ENCODE measurements at places on chromosomes 1 and 21.

GRCh38 chr1:244751271-244751895 is 84.1 kb upstream of the COX20 start:
- no peak for DNase-seq

- no peak for DNase-seq
Measured at GRCh38 chr21:39612233-39613040, at the start of gene B3GALT5. Gene B3GALT5, plus strand, starts transcription at chr21:39612940. Its CDS starts 47,620 bp downstream, at chr21:39660560.

DNA sequence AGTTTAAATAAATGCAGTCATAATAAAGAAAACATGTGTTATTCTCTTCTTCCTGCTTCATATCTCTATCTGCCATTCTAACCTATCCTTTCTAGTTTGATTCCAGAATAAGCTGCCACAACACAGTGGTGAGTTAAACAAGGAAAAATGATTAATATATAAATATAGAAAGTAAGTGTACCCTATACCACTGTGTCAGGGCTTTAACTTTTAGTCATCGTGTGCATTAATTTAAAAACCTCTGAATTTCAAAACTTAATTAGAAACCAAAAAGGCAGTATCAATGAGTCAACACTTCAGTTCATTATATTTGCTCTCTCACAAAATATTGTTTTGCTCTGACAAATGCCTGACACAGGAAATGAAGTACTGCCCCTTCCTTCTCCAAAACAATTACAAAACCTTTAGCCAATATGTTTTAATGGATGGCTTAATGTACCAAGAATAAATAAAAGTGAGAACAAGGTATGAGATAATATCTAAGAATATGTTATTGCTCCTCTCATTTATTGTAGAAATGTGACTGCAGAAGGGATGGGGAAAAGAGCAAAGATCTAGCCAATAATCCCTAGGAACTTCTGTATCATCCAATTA is 634.8 kb downstream of the KCNT2 start:
- no peak for DNase-seq

DNA sequence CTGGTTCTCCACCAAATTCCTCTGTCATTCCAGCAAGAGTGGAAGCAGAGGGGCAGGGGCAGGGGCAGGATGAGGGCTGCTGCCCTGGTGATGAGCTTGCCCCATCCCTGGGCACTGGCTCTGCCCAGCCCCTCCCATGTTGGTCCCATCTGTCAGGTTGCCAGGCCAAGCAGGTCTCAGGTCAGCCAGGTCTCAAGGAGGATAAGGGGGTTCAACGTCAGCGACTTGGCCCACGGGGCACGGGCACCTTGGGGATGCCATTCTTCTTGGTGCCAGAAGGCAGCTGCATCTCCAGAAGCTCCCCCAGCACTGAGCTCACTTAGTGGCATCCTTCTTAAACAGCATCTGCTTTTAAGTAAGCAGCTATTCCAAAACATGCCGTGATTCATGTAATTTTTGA is 133.1 kb downstream of the AJAP1 start:
- no peak for DNase-seq

GRCh38 chr1:81327103-81327710 is 473.5 kb upstream of the ADGRL2 start:
- no peak for DNase-seq

DNA sequence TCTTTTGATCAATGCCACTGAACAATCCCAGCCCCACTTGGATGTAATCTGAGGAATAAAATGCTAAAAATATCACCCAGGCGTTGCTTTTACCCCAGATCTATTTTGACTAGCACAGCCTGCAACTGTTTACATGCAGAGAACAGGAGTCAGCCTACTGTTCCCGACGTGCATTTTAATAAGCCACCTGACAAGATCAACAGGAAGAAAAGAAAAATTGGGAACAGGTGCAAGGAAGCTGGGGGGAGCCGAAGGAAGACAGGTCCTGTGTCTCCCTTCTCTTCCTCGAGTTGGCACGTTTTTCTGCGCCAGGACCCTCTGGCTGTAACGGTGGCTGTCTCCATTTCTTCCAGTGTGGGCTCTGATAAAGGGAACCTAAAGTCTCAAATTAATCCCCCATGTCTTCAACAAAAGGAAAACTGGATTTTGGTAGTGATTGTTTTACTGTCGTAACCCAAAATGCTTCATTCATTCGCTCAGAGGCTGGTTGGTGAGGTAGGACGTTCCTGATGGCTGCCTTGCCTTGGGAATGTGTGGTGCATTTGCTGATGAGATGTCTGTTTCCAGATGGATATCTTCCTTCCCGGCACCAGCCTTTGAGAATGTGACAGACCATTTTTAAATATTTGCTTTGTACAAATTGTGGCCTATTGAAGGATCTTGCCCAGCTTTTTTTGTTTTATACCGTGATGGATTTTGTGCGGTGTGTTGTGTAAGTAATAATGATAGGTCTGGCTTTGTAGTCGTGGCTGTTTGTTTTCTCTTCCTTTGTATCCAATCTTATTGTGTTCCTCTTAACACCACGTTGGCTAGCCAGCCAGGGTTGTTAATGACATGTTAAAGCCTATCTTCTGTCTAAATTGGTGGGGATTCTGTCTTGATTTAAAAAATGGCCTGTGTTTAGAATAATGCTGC is 117.5 kb downstream of the C1orf21 start:
- DNase-seq: no peak

DNA sequence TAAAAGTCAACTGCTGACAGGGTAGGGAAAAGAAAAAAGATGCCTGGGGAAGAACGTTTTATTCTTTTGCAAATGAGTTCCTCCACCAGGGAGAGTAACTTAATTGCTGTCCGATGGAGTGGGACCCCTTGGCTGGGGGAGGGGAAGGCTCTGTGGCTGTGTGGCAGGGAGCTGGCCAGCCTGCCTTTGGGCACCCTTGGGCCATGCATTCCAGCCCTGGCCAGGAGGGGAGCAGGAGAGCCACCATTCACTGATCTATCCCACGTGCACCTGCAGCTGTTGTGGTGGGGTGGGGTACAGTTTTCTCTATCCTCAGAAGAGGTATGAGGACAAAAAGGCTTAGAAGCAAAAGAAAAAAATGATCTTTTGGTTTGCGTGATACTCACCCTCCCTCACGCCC is 116.9 kb downstream of the KCNK1 start:
- DNase-seq: no peak

All from CD4-positive, alpha-beta T cell treated with Interleukin-2 at 100 ng/mL for 4 hours (primary cell).